EH (cell line): ENCODE measurements at places on chromosomes 6 and 20.

DNA sequence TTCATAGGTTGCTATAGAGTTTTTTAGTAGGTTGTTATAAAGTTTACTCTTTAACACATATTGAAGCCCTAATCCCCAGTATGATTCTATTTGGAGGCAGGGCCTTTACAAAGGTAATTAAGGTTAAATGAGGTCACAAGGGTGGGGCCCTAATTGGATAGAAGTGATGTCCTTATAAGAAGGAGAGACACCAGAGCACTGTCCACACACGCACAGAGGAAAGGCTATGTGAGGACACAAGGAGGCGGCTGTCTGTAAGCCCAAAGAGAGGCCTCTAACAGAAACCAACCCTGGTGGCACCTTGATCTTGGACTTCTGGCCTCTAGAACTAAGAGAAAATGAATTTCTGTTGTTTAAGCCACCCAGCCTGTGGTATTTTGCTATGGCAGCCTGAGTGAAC is 98.5 kb downstream of the GJA10 start:
- no peak for DNase-seq

DNA sequence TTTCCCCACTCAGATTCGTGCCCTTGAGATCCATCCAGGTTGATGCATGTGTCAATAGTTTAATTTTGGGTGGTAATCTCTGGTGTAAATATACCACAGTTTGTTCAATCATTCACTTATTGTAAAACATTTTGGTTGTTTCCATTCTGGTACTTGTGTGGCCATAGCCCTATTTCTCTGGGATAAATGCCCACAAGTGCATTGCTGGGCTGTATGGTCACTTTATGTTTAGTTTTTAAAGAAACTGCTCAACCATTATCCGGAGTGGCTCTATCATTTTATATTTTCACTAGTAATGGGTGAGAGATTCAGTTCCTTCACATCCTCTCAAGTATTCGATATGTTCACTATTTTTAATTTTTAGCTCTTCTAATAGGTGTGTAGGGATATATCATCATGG is 60.7 kb upstream of the RNF24 start:
- no peak for DNase-seq

GRCh38 chr20:12592756-12593155 is 416.0 kb upstream of the SPTLC3 start:
- no peak for DNase-seq

- DNase-seq = peak; percentile 45
These were observed 93.8 kb upstream of the CD93 start for GRCh38 chr20:23179766-23180403.
